ENCODE measurements at places on chromosomes 7 and 10.

GRCh38 chr7:114890561-114890960 is 31.3 kb upstream of the MDFIC start:
- DNase-seq = no peak

- no peak for DNase-seq
Observed at GRCh38 chr10:116732573-116732972, 9.8 kb downstream of the HSPA12A start.

DNA sequence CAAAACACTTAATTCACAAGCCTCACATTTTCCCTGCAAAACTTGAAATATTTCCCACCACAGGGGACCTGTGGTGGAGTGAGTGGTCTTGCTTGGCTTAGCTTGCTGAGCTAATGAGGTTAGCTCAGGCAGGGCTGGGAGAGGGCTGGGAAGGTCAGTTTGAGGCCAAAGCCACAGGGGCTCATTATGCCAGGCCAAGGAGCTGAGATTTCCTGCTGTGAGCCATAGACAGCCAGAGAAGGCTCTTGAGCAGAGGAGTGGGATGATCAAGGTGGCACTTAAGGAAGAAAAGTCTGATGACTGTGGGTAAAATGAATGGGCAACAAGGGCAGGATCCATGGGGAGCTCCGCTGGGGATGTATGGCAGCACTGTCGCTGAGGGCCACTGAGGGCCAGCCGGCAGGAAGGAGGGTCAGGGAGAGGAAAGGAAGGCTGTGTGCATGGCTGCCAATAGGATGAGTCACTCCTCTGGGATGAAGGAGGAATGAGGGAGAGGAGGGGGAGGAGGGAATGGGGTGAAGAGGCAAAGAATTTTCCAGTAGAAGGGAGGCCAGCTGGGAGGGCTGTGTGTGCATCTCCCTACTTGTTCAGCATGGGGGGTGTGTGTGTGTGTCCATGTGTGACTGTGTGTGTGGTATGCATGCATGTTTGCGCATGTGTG is 18.7 kb upstream of the ZNF488 start:
- no peak for DNase-seq

GRCh38 chr7:117424090-117424829 is 3.0 kb downstream of the ASZ1 start:
- no peak for DNase-seq

GRCh38 chr10:69413221-69413865 is 3.4 kb downstream of the TACR2 start:
- peak; percentile 48 for DNase-seq

- DNase-seq = no peak
Observed at GRCh38 chr7:135901585-135902540, 75.3 kb downstream of the MTPN start.

DNA sequence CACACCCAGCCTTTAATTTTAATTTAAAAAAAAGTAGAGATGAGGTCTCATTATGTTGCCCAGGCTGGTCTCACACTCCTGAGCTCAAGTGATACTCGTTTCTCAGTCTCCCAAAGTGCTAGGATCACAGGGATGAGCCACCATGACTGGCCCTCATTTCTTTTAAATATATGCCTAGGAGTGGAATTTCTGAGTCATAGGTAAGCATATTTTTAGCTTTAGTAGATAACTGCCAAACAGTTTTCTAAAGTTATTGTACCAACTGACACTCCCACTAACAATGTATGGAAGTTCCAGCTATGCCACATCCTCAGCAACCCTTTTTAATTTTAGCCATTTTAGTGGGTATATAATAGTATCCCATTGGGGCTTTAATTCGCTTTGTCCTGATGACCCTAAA is 13.8 kb upstream of the PPIF start:
- DNase-seq = no peak

DNA sequence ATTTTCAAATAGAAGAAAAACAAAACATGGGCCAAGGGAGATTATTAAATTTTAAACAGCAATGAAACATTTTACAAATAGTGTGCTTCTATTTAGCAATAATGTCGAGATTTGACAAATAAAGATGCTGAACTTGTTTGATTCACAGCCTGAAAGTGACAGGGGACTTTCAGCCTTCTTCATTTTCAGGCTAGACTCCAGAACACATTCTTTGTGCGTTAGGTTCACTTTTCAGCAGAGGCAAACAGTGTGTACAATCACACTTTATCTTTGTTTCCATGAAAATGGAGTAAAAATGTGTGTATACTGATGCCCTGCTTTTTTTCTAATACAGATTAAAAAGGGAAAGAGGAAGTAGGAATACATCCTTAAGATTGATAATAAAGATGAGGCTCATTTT is 35.6 kb downstream of the FAM171A1 start:
- DNase-seq = no peak

DNA sequence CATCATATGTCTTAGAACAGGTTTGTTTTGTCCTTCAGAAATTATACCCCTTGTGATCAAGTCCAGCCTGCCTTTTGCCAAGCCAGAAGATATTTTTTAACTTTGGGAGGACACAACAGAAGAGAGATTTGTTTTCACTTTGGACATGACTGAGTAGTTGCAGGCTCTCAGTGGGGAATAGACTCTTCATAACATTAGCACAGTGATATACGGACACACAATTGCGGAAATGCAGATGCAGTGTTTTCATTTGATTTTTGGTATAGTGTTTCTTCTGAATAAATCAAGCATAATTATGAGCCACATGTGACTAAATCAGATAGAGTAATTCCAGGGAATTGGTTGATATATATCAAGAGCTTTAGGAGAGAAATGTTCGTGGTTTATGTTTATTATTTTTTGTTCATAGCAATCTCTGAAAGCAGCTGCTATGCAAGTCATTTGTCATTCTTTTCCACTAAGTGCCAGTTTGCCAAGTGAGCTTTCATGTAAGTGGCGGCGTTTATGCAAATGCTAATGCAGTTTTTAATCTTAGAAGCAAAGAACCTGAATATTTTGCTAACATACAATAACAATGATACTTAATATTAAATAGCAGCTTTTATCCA is 69.6 kb upstream of the HDAC9 start:
- no peak for DNase-seq

GRCh38 chr10:119543814-119544642 is 1.5 kb upstream of the RGS10 start:
- no peak for DNase-seq

- DNase-seq = no peak
Observed at GRCh38 chr10:117631276-117632145, 89.0 kb downstream of the EMX2 start.

DNA sequence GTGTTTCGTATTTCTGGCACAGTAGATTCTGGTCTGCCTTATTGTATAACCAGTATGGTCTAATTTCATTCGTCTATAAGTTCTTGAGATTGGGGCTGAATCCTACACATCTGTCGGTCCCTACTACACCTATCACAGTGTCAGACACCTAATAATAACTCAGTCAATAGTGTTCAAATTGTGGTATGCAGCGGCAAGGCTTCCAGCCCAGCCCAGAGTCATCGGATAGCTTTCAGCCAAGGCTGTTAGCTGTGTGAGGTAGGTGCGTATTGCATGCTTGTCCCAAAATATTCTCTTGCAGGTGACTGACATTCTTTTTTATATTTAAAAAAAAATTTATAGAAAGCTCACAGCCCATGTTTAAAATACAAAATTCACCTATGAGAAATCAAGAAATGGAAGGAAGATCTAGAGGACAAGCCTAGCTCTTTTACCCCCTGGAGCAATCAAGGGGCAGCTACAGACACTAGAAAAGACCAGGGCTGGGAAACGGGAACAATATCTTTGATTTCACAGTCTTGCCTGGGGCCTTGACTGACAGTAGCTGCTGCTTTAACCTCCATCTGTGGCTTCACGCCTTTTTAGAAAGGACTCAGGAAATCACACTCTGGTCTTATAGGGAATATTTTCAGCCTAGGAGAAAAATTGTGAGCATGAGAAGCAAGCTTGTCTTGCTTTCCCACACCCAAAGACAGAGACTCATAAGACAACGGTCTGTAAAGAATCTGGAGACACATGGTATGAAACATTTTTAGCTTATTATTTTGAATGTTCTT is 9.5 kb upstream of the ASB4 start:
- DNase-seq = no peak

GRCh38 chr10:49444349-49444748 is 48.5 kb upstream of the DRGX start:
- DNase-seq = no peak

GRCh38 chr10:69895759-69896158 is 94.1 kb downstream of the COL13A1 start:
- DNase-seq = no peak

DNA sequence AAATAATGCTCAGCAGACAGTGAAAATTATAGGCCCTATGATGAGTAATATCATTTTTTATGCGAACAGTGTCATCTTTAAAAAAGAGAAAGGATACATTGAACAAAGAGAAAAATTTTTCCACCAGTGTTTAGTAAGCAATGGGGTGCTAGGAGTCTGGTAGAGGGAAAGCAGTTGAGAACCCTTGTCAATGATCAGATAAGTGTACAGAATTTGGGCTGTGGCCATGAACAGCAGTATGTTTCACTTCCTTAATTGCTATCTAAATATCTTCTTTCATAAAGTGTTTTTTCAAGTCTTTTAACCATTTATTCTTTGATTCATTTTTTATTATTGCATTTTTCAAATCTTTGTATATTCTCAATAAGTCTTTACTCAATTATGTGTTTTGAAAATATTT is 750.7 kb upstream of the KCND2 start:
- no peak for DNase-seq

GRCh38 chr10:130807096-130807495 is 504.4 kb downstream of the TCERG1L start:
- DNase-seq = no peak

Measured in hematopoietic multipotent progenitor cell (in vitro differentiated cells).